ENCODE measurements at places on chromosomes 11 and 22.

- no peak for DNase-seq
These were observed 31.0 kb downstream of the IGHMBP2 start for GRCh38 chr11:68934666-68935065.

DNA sequence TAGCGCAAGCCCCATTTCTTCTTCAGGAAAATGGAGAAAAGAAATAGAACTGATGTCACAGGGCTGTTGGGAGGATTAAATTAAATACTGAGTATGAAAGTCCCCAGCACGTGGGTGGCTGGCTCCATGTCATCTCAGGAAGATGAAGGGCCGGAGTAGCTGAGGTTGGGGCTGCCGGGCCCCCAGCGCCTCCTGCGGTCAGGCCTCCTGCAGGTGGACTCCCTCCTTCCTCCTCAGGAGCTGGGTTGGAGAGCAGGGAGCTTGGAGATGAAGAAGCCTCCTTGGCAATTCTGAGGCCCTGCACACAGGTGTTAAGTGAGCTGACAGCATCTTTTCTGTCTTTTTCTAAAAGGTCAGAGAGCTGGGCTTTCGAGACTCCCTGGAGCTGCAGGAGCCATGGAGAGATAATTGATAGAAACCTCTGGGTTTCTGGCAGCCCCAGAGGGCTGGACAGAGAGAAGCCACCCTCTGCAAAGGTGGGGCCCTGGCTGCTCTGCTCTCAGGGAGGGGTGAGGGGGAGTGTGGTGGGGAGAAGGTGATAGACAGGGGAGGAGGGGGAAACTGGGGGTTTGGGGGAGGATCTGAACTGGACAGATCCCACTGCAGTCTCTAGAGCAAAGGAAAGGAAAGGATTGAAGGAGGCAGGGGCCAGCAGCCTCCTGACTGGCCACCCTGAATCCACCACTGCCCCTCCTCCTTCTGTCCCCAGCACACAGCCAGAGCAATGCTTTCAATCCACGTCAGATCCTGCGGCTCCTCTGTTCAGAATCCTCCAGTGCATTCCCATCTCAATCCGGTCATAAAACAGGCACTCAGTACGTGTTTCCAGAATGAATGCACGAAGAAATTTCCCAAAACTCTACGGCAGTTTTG is 210.8 kb downstream of the CEP164 start:
- no peak for DNase-seq

GRCh38 chr11:122852074-122852795 is 13.9 kb downstream of the CRTAM start:
- DNase-seq = no peak

DNA sequence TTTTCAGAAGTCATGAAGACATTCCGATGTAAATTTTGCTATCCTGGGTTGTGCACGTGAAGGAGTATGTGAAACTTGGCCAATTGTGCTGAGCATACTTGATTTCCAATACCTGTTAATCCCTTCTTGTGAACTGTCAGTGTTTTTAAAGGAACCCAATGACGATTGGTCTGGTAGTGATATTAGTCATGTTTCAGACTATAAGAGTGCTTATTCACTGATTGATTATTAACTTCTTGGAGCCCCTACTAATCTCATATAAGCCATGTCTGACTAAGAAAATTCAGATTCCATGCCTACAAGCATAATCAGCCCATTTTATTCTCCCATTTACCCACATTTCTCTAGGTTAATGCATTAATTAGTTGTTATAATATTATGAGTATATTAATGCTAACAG is 330.8 kb upstream of the MTNR1B start:
- no peak for DNase-seq

DNA sequence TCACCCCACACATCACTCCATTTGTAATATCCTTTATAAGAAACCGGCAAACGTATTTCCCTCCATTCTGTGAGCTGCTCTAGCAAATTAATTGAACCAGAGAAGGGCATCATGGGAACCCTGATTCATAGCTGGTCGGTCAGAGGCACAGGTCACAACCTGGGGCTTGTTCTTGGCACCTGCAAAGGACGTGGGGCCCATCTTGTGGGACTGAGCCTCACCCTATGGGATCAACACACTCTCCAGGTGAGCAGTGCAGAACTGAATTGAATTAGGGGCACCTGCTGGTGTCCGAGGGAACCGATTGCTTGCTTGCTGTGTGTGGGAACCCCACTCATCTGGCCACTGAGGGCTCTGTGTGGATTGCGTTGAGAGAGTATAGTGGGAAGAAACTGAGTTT is 145.3 kb downstream of the CTTN start:
- no peak for DNase-seq

DNA sequence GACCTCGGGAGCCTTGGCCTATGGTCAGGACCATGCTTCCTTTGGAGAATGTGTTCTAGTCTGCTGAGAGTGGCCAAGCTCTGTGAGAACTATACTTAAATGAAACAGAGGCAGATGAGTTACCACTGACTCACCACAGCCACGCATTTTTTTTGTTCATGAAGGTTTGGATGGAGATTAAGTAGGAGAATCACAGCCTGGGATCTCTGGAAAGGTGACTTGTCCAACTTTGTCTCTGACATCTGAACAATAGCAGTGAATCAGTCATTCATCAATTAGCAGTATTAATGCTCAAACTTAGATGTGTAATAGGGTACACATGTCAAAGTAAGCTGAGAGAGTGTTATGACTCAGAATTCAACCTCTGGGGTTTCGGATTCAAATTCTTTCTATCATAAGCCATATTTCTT is 100.7 kb upstream of the ANO3 start:
- DNase-seq = no peak

DNA sequence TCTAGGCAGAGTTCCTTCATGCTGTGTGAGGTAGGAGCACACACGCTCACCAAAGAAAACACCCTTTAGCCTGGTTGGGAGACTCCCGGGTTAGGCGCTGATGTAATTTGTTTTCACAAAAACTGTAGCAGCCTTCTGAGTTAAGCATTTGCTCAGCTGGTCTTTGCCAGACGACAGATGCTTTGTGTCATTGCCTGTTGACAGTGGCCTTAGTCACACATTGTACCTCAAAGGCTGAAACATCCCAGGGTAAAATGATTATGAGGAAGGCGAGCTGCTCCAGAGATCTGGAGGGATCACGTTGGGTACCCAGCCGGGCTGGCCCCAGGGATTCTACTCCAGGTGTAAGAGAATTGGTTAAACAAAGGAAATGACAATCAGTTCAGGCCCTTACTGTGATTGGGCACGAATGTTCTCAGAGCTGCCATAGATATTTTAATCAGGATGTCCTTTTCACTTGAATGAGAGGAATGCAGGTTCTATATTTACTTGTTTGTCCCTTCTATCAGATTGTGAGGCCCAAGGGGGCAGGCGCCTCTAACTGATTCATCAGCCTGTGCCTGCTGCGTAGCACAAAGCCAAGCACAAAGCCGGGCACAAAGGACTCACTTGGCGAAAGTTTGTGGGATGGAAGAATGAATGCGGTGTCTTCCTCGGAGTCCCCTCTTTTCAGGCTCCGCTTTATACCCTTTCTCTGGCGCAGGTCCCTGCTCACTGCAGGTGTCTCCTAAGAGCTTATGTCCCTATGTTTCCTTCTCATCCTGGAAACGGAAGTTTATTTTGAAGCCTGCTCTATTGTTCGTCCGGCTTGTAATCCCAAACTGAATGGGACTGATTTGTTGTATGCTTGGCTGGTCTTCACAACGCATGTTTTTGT is 47.1 kb downstream of the ADM start:
- DNase-seq = peak; percentile 54

- DNase-seq = no peak
These were observed 27.8 kb upstream of the FADD start for GRCh38 chr11:70175236-70175698.

GRCh38 chr11:93295921-93296575 is 34.5 kb upstream of the DEUP1 start:
- DNase-seq = no peak

DNA sequence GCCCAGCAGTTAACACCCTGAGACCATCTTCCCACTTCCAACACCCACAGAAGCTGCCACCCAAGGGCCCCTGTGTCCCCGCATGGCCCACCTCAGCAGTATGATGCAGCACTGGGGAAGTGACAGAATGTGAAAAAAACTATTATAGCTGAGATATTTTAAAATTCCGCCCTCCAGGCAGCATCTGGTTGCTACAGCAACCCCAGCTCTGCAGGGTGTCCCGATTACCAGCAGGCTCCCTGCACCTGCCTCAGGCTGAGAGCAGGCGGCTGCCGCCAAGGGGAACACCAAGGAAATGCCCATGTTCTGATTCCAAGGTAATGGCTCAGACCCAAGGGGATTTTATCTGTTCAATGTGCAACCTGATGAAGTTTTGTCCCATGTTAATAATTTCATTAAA is 10.5 kb upstream of the TMEM121B start:
- no peak for DNase-seq

GRCh38 chr11:77174559-77174958 is 46.5 kb downstream of the MYO7A start:
- DNase-seq = no peak

- DNase-seq = no peak
These were observed at the start of gene GP1BB for GRCh38 chr22:19723232-19723982. Gene GP1BB (plus strand): TSS chr22:19723539. CDS start chr22:19723570, 31 bp downstream.

DNA sequence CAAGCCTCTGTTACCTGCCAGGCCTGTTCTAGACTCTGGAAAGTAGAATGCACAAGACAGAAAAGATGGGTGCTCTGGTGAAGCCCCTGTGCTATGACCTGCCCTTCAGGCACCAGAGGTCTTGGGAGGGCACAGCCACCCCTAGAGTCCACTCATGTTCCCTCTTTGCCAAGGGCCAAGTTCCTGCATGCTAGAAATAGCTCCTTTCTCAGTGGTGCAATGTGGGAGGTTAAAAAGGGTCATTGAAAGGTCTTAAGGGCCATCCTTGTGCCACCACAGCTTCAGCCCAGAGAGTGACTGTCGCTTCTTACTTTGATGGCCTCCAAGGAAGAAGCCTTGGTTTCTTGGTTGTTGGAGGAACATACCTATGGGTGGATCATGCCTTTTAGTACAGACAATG is 84.6 kb upstream of the PARVA start:
- no peak for DNase-seq

- DNase-seq = no peak
These were observed 10.2 kb downstream of the HTATIP2 start for GRCh38 chr11:20373568-20374209.

GRCh38 chr11:109885006-109885405 is 208.2 kb upstream of the ZC3H12C start:
- no peak for DNase-seq

- DNase-seq = no peak
These were observed 125.7 kb downstream of the DYNC2H1 start for GRCh38 chr11:103234974-103235373.

- DNase-seq = no peak
These were observed 77.6 kb downstream of the MED15 start for GRCh38 chr22:20584872-20585638.

DNA sequence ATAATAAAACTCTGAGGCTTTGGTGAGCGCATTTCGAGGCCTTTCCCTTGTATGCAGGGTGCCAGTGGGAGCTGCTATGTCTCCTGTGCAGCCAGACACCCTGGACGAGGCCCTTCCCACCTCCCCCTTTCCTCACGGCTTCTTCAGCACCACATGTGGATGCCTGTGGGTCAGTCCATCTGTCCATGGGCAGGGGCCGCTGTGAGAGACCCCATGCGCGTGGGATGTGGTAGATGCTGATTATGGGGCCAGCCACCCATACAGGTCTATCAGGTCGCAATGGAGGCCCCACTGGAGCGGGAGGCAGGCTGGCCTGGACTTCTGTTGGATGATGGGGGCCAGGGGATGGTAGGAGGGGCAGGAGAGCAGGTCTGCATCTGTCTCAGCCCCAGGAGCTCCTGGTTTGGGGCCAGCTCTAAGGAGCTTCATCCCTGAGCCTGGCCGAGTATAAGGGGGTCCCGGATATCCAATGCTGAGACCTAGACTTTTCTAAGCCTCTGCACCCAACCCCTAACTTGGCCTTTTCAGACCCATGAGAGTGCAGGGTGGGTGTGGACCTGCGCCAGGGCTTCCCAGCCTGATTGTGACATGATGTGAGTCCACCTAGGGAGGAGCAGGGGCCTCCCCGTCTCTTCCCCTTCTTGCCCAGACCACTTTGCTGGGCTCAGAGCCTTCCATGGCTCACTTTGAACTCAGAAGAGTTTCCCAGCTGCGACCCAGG is 14.0 kb upstream of the DGCR8 start:
- no peak for DNase-seq

GRCh38 chr22:16965560-16965959 is 42.5 kb downstream of the GAB4 start:
- DNase-seq = no peak

DNA sequence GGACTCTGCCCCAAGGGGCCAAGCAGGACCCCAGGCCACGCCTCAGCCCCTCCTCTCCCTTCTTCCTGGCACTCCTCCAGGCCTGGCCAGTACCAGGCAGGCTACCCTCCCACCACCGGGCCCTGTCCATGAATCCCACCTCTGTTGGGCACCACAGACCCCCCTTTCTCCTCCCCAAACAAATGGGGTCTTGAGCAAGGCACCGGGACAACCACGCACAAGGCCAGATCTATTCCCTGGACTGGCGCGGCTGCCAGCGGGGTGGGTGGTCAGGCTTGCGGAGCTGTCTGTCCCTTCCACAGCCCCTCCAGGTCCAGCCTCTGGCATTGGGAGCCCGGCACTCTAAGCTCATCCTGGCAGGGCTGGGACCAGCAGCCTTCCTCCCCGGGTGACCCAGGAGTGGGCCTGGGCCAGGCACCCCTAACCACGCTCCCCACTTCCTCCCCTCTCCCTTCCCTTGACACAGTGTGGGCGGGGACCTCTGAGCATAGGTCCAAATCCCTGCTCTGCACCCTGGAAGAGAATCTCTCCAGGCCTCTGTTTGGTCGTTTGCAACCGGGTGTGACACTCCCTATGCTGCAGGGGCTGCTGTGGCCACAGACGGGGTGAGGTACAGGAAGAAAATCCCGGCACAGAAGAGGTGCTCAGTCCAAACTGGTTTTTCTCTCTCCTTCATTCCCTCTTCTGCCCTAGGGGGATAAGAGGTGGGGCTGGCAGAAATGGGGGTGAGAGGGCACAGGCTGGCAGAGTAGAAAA is 14.6 kb downstream of the ELFN2 start:
- DNase-seq = no peak

- no peak for DNase-seq
These were observed 53.6 kb downstream of the ST3GAL4 start for GRCh38 chr11:126408901-126409619.

- DNase-seq = peak; percentile 26
These were observed 31.8 kb downstream of the BID start for GRCh38 chr22:17742527-17742902.

- DNase-seq = no peak
These were observed 11.3 kb upstream of the MTMR3 start for GRCh38 chr22:29871684-29872083.

- DNase-seq = no peak
These were observed 34.8 kb downstream of the TSPAN18 start for GRCh38 chr11:44761551-44761961.
